ENCODE measurements at places on chromosomes 11 and 22. TPM values are rescaled to one million over a fixed set of nuclear protein-coding genes. Genes with fewer than 3 reads are reported as not detected.

RAB38 gene
- 7.6 TPM for total RNA-seq

ADM gene
- 33.7 TPM for total RNA-seq

THRSP gene
- total RNA-seq: not detected

CHADL gene
- total RNA-seq: 8.2 TPM

FBXO7 gene
- total RNA-seq: 82.8 TPM

DNA sequence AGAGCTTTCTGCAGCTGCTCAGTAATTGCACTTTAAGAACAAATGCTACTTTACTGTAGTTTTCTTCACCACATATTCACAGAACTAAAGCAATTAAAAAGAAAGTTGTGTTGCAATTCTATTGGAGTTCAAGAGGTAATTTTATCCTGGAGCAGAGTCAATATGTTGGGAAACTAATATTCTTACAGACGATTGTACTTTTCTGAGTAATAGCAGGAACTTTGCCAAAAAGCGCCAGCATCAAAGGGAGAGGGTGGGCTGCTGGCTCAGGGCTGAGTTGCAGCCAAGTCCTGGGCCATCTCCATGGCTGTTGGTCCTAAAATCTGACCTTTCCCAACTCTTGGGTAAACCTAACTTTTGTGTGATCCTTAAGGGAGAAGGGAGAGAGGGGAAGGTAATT, 73.6 kb upstream of the MYO18B start:
- no peaks in the 10 kb centered on the region for H3K36me3 ChIP-seq
- DNase-seq: no peak
- no peak overlapping the region for H3K27ac ChIP-seq
- H3K27me3 ChIP-seq: no peaks in the 10 kb centered on the region
- no peaks in the 10 kb centered on the region for H3K4me1 ChIP-seq
- H3K4me3 ChIP-seq: no peak overlapping the region

DNA sequence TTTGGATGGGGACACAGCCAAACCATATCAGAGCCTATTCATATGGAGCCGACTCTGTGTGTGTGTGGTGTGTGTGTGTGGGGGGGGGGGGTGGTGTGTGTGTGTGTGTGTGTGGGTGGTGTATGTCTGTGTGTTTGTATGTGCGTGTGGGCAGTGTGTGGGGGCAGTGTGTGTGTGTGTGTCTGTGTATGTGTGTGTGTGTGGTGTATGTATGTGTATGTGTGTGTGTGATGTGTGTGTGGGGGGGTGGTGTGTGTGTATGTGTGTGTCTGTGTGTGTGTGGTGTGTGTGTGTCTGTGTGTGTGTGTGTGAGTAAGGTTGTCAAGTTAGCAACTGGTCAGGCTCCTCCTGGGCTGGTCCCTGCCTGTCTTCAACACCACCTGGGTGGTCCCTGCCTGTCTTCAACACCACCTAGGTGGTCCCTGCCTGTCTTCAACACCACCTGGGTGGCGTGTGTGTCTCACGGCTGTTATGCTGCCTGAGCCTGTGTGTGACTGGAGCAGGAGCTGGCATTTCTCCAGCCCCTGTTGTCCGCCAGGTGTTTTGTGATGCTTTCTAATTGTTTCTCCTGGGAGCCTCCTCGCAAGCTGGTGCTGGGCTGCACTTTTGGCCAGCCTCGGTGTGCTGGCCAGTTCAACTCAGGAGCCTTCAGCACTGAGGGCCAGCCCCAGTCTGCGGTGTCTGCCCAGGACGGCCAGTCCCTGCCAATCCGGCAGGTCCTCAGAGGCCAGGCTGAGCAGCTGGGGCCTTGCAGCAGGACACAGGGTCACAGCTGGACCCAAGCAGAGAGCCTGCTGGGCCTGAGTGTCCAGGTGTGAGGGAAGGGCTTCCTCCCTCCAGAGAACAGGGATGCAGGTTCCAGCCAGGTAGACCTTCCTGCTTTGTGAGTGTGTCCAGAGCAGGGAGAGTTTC, 21.5 kb upstream of the PVALB start:
- no peak overlapping the region for H3K4me3 ChIP-seq
- H3K4me1 ChIP-seq: no peaks in the 10 kb centered on the region
- DNase-seq: no peak
- no peaks in the 10 kb centered on the region for H3K27me3 ChIP-seq
- H3K36me3 ChIP-seq: no peaks in the 10 kb centered on the region
- no peak overlapping the region for H3K27ac ChIP-seq

DNA sequence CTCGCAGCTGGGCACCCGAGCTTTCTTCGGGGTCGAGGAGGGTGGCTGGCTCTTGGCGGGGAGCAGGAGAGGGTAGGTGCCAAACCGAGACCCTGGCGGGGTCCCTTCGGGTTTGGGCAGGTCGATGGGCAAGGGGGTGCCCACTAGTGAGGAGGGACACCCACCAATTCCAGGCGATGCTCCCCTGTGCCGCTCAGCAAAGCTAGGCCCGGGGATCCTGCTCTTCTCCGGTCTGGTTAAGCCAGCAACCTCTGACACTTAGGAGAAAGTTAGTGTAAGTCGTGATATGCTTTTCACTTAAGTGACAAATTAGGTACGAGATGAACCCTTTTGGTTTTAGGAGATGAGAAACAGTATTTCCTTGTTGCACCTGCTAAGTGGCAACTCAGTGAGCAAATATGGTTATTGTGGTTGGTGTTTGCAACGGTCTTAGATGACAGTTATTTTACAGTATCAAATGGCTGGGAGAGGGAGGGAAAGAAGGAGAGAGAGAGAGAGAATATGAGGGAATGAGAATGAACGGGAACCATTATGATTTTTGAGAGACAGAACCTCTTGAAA, 565 bp downstream of the NUCB2 start:
- H3K4me1 ChIP-seq: no peaks in the 10 kb centered on the region
- peak; percentile 16 for DNase-seq
- no peaks in the 10 kb centered on the region for H3K36me3 ChIP-seq
- H3K27me3 ChIP-seq: no peaks in the 10 kb centered on the region
- H3K27ac ChIP-seq: peak overlapping the region; percentile 82

DNA sequence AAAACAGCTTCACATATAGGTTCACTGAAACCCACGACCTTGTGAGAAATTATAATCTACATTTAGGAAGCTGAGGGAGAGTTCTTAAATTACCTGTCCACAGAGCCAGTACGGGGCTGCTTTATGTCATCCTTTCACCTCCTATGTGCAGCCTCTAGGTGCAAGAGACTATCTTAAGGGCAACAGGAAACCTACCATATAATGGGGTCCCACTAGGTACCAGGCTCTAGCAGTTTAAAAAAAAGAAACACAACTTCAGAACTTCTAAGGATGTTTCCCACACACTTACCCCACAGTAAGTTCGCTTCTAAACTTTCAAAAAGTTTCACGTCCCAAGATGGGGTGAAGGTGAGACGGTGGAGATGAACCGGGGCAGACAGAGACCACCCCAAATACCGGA, 573 bp downstream of the STK33 start:
- no peak for DNase-seq
- no peak overlapping the region for H3K27ac ChIP-seq
- no peaks in the 10 kb centered on the region for H3K36me3 ChIP-seq
- H3K27me3 ChIP-seq: no peaks in the 10 kb centered on the region
- no peaks in the 10 kb centered on the region for H3K4me1 ChIP-seq

- H3K36me3 ChIP-seq: no peaks in the 10 kb centered on the region
- H3K27me3 ChIP-seq: no peaks in the 10 kb centered on the region
- DNase-seq: no peak
- H3K4me3 ChIP-seq: no peak overlapping the region
These were observed 30.2 kb upstream of the CLTCL1 start for GRCh38 chr22:19321757-19322156.

- H3K4me1 ChIP-seq: no peaks in the 10 kb centered on the region
- H3K4me3 ChIP-seq: no peak overlapping the region
- DNase-seq: no peak
- no peaks in the 10 kb centered on the region for H3K27me3 ChIP-seq
- peaks cover 12% of the 10 kb centered on the region for H3K36me3 ChIP-seq
- no peak overlapping the region for H3K27ac ChIP-seq
These were observed 13.6 kb downstream of the GATD1 start for GRCh38 chr11:763549-764321.

DNA sequence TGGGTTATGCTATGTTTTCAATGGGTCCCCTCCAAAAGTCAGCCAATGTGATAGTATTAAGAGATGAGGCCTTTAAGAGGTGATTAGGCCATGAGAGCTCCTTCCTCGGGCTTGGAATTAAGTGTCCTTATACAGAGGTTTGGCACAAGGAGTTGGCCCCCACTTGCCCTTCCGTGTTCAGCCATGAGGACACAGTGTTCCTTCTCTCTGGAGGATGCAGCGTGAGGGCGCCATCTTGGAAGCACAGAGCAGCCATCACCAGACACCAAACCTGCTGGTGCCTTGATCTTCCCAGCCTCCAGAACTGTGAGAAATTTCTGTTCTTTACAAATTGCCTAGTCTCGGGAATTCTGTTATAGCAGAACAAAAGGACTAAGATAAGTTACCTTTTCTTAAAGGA, 26.9 kb downstream of the POU2AF3 start:
- H3K36me3 ChIP-seq: no peaks in the 10 kb centered on the region
- H3K27ac ChIP-seq: no peak overlapping the region
- no peak overlapping the region for H3K4me3 ChIP-seq
- H3K4me1 ChIP-seq: peaks cover 4% of the 10 kb centered on the region

- H3K36me3 ChIP-seq: no peaks in the 10 kb centered on the region
- no peak overlapping the region for H3K4me3 ChIP-seq
- peak overlapping the region; percentile 29 for H3K27ac ChIP-seq
- peak; percentile 61 for DNase-seq
- H3K27me3 ChIP-seq: no peaks in the 10 kb centered on the region
These were observed 118.1 kb downstream of the BBOX1 start for GRCh38 chr11:27158456-27159334.

DNA sequence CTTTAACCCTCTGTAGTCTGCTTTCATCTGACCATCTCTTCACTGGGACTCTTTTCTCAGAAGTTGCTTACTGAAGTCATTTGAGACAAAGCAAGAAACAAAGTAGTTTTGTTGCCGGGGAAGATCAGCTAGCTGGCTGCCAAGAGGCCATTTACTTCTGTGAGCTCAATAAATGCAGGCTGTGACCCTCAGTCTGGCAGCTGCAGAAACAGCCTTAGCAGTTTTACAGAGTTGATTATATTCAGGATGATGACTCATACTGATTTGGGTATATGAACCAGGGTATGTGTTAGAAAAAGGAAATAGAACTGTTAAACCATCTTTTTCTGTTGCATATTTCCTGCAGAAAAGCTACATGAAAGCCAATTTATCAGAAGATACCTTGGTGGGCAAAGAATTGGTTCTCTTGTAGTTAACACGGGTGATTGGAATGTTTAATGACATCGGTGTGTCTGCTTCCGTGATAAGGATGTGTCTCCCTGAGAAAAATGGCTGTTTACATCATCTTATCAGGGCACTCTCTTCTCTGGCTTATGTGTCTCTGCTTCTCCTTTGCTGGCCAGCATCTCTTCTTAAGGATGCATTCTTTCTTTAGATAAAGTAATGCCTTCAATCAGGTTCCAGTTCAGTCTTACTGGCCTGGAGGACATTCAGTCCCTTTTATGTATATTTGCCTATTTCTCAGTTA, 18.5 kb downstream of the FIBIN start:
- no peak overlapping the region for H3K4me3 ChIP-seq
- no peaks in the 10 kb centered on the region for H3K27me3 ChIP-seq
- no peaks in the 10 kb centered on the region for H3K4me1 ChIP-seq
- no peak overlapping the region for H3K27ac ChIP-seq

DNA sequence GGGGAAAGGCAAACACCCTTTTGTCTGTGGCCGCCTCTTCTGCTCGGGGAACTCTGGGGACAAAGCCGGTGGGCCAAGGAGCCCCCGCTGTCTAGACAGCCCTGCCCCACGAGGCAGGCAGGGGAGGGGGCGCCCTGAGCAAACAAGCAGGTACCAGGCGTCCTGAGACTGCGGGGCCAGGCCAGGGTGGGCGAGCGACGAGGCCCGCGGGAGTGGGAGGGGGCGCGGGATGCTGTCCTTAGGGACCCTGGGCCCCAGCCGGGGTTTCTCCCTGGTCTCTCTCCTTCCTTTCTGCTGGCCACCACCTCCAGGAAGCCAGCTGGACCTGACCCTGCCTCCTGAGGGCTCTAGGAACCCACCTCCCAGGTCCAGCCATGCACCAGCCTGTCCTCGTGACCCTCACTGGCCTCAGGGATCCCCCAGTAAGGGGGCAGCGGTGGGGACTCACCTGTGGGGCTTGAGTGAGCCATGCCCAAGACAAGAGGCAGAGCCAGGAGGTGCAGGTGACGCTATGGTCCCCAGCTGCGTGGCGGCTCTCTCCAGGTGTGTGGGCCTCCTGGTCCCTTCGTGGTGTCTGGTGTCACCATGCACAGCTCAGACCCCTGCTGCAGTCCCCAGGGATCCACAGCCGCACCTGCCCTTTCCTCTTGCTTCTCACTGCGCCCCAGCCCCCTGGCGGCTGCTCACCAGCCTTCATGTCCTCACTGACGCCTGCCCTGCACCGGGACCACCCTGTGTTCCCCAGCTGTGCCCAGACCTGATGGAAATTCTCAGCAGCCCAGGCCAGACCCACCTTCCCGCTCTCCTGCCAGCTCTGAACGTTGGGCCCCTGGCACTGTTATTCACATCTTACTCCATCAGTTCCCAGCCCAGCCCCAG, 26.5 kb upstream of the MUC5AC start:
- no peaks in the 10 kb centered on the region for H3K36me3 ChIP-seq
- DNase-seq: no peak
- no peaks in the 10 kb centered on the region for H3K4me1 ChIP-seq

DNA sequence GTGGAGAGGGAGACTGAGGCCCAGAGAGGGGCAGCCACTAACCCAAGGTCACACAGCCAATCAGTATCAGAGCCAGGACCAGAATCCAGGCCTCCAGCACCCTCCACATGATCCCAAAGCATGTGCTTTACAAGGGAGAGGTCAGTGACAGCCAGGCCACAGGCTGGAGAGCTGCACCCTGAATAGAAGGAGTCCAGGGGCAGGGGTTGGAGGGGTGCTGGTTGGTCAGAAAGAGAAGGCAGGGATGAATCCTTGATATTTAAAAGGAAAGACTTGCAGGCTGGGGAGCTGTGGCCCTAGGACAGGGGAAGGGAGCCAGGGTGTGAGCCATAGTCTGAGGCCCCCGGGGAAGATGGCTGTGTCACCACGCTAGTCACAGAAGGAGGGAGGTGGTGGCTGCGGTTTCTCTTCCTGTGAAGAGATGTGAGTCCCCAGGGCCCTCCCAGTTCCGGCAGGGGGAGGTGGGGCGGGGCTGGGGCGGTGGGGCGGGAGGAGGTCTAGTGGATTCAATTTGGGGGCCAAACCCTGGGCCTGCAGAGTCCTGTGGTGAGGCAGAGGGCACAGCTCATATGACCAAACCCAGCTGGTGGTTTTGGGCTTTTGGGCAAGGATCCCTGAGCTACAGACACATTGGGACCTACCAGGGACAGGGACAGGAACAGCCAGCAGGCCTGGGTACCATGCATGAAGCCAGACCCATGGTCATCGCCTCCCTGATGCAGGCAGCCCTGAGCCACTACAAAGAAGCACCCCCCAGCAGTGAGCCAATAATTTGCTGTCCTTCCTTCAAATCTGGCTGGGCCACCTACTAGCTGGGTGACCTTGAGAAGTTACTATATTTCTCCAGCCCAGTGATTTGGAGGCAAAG, 14.0 kb downstream of the RAC2 start:
- no peak overlapping the region for H3K27ac ChIP-seq
- H3K4me3 ChIP-seq: no peak overlapping the region
- H3K36me3 ChIP-seq: no peaks in the 10 kb centered on the region
- no peaks in the 10 kb centered on the region for H3K27me3 ChIP-seq
- H3K4me1 ChIP-seq: no peaks in the 10 kb centered on the region
- no peak for DNase-seq

Data from prostate gland (tissue), 2 donors.